ENCODE measurements at places on chromosomes 2 and 18.

DNA sequence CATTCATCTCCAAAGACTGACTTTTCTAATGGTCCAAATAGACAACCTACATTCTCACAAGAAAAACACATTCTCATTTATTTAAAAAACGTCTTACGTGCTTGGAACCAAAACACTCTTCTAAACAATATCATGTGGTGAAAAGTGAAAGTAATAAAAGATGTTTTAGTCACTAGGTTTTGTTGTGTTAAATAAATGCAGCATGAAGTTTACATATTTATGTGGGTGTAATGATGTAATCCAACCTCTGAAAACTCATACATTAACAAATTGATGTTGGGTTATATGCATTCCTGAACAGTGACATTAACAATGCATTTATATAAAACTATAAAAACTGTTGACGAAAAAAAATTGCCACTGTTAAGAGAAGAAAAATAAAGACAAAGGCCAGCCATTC is 55.1 kb upstream of the ACVR2A start:
- DNase-seq, result no peak

DNA sequence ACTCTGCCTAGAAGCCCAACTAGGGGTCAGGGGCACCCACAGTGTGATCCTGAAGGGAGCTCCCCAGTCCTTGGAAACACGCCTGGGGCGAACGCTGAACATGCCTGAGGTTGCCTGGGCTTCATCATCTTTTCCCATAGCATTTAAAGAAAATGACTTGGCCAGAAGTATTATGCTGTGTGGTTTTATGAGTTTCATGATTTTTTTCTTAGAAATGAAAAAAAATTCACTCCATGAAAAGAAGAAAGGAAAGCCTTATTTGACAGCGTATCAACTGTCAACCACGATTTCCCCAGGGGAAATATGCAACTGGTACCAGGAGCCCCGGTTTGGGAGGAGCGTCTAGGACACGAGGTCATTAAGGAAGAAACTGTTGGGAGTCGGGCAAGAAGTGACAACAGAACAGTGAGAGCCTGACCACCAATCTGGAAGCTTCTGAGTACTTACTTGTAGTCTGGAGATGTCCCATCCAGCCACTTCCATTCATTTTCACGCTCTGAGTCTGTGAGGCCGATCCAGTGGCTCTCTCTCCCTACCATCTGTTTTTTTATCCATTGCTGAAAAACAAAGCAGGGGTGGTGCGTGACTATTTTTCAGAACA is 63.5 kb upstream of the THOC1 start:
- no peak for DNase-seq

- DNase-seq, result no peak
Observed at GRCh38 chr2:73925853-73926492, 707 bp upstream of the DGUOK start.

DNA sequence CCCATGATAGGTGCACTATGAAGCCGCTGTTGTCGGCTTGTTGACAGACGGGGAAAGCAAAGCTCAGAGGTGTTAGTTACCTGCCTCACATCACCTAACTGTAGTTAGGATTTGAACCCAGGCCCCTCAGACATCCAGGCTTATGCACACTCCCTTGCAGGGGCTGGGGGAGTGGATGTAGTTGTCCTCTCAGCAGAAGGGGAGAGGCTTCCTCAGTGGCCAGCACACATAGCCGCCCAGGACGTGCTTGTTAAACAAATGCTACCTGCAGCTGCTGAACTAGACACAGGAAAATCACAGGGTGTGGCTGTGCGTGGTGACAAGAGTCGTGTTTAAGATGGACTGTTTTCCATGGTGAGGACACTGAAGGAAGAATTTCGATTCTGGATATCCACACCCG is 39.2 kb downstream of the GREB1 start:
- DNase-seq, result no peak

GRCh38 chr2:187075199-187075635 is 226.2 kb upstream of the ZSWIM2 start:
- DNase-seq, result no peak

- DNase-seq, result no peak
Observed at GRCh38 chr2:199509403-199509802, 51.7 kb upstream of the SATB2 start.

DNA sequence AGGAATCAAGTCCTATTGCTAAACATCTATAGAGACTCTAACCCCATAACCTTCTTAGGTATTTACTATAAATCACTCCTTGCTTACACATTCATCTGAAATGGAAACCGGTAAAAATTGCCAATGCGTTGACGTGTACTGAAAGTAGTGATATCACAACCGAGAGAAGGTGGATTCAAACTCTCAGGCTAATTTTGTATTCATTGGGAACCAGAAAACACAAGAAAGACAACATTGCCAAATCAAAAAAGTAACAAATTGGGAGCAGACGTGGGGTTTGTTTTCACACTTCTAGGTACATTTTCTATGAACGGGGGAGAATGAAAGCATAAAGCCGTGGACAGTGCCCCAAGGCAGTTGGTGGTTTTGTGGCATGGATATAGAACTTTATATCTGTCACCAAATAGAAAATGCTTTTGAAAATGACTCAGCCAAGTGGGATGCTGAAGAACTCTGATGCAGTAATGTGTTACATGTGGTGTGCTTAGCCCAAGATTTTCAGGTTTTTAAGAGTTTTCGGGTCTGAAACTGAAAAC is 155.1 kb upstream of the RASGRP3 start:
- no peak for DNase-seq

DNA sequence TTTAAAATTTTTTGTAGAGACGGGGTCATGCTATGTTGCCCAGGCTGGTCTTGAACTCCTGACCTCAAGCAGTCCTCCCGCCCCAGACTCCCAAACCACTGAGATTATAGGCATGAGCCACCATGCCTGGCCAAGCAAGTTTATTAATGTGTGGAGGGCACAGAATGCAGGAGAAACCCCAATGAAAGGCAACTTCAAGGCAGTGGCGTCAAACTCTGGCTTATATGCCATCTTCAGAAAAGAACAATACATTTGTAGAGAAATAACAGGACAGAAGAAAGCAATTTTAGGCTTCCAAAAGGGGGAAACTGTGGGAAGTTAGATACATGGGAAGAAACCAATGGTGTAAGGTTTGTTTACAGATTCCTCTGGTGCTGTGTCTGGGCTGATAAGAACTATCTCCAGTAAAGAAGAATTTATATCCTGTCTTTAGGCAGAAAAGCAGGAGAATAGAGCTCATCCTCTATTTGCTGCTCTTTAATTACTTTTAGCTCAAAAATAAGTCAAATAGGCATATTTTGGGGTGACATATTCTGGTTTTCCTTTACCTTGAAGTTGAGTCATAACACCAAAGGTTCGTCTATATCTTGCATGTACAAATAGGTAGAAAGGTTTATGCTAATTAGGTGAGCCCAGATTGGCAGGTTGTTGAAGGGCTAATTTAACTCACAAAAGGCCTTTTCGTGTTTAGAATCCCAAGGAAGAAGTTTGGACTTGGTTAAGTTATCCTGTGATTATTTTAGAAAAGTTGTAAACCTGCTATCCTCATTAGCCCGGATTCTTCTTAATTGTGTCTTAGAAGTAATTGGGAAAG is 26.0 kb upstream of the TMEM214 start:
- DNase-seq, result no peak

DNA sequence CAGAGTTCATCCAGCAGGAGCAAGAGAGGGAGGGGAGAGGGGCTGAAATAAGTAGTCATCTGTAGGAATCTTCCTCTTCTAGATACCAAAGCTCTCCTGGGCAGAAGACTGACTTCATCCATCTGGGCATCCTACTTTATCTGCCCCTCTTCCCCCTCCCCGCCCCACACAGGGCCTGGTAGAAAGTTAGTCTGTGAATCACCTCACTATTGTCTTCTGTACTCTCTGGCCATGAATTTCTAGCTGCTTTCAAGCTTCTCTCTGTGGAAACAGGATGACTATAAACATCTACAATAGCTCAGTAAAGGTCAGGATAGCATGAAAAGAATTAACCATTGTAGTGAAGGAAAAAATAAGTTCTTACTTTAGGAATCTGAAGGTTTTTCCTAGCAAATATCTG is 47.7 kb upstream of the RNU4ATAC start:
- DNase-seq, result no peak

GRCh38 chr2:74333175-74333574 is 10.0 kb downstream of the SLC4A5 start:
- no peak for DNase-seq

DNA sequence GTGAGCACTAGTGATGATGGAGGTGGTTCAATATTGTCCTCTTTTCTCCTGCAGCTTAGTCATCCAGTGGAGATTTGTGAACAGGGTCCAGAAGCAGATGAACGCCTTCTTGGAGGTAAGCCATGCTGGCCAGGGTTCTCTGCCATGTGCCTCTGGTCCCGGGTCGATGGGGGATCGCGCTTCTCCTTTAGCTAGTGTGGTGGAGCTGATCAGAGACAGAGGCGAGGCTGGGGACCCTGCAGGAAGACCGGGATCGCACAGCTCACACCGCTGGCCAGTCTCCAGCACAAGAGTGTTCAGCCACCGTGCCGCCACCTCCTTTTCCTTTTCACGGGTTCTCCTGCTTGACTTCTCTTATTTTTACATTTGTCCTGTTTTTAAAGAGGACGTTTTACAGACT is 243.4 kb downstream of the ALPK2 start:
- DNase-seq, result no peak

DNA sequence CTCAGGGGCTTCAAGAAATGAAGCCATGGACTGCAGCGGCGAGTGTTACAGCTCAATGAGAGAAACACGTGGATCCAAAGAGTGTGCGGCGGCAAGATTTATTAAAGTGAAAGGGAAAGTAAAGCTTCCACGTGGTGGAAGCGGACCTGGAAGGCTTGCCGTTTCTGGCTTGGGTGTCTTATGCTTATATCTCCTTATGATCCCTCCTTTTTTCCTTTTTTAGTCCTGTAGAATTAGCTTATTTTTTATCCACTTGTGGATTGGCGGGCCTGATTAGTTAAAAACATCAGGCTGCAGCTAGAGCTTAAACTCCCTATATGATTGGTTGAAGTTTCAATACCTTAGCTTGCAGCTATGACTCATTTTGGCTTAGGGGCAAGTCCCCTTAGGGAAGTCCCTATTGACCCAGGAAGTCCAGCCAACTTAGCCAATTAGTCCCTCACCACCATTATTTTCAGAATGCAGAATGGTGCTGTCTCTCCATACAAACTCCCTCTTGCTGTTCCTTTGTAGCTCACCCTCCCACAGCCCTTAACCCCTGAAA is 11.6 kb upstream of the HNMT start:
- no peak for DNase-seq

DNA sequence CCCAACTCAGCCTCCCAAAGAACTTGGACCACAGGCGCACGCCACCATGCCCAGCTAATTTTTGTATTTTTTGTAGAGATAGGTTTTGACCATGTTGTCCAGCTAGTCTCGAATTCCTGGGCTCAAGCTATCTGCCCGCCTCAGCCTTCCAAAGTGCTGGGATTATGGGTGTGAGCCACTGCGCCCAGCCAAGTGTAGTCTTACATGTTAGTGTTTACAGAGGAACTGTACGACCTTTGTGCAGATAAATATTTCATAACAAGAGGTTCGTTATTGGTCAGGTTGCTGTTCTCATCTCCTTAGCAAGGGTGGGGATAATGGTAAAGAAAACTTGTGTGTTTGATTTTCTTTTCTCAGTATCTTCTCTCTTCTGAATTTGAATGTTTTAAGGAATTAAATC is 46.5 kb downstream of the RALBP1 start:
- no peak for DNase-seq

DNA sequence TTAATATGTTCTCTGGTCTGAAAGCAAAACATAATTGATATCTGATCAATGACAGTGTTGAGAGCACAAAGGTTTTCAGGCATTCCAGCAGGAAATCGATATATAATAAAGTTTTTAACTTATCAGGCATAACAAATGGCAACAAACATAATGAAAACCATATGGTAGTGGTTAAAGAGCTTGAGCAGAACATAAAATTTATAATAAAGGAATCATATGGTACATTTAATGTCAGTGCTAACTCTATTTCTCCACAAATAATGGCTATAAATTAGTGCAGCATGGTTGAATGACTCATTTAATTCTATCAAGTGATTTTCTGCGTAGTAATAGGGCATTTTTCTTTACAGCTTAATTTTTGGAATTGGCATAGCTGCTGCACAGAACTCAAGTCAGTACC is 306.2 kb downstream of the FSIP2 start:
- no peak for DNase-seq

DNA sequence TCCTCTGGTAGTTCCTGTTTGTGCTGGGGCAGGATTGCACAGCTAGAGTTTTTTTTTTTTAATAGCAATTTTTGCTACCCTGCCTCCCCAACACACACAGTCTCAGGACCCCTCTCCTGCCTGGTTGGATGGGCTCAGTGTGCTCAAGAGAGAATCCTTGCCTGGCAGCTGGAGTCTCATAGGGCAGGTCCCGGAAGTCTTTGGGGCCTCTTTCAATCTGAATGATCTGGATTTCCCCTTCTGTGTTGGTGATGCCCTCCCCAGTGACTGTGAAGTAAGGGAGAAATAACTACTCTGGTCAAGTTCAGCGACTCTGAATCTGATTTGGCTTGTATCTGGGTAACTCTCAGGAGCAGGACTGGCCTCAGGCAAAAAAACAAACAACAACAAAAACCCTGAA is 220.6 kb upstream of the LRRTM1 start:
- DNase-seq, result no peak

DNA sequence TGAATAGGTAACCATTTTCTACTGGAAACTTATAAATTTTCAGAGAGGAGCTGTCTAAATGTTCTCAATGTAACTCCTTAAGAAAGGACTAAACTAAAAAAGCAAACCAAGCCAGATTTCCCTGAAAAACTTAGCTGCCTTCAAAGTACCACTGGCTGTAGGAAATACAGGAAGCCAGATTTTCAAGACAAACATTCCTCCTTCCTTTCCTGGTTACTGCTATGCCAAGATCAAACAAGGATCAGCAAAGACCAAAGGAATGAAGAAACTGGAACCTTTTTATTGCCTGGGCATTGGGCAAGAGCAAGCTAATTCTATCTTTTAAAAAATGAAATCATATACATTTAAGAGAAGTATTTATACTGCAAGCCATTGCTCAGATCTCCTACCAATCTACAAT is 212.7 kb downstream of the DYM start:
- no peak for DNase-seq

- DNase-seq, result no peak
Observed at GRCh38 chr2:14324308-14324707, 308.2 kb upstream of the LRATD1 start.

- no peak for DNase-seq
Observed at GRCh38 chr2:75010571-75010970, 52.1 kb downstream of the POLE4 start.

GRCh38 chr2:239441261-239442078 is 40.6 kb upstream of the HDAC4 start:
- DNase-seq, result no peak

- DNase-seq, result no peak
Observed at GRCh38 chr2:163987175-163987940, 251.6 kb upstream of the FIGN start.

All from breast epithelium (tissue), 4 donors.